ENCODE measurements at places on chromosomes 6 and 20.
A peak's percentile ranks its signal among the peaks of the same experiment; 100 is the strongest.

DNA sequence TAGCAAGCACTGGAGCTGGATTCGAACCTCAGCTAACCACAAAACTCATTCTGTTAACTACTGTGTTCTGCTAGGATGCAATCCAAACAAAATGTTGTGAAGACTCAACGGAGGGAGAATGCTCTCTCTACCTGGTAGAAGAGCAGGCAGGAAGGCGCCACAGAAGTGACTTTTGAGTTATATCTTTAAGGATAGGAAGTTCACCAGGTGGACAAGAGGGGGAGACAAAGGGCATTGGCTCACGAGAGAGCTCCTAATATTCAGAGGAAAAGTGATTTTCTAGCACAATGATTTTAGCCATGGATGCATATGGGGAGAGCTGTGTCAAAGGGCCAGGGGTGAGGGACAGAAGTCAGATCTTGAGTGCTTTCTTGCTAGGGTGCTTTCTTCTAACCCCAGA is 108.4 kb upstream of the MAFB start:
- DNase-seq = no peak

DNA sequence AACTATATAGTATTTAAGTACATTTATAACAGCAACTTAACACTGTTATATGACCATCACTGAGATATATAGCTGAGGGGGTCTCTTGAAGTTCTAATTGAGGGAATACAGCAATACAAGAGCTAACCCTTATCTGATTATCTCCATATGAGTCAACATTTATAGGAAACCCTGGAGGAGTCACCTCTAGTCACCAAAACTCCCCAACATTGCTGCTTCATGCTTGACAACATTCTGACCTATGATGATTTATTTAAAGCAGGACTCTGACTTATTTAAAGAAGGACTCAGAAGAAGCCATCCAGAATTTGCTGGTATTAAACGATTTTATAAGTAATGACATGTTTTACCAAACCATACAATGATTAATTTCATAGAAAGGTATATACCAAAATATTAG is 182.6 kb upstream of the NOX3 start:
- no peak for DNase-seq

DNA sequence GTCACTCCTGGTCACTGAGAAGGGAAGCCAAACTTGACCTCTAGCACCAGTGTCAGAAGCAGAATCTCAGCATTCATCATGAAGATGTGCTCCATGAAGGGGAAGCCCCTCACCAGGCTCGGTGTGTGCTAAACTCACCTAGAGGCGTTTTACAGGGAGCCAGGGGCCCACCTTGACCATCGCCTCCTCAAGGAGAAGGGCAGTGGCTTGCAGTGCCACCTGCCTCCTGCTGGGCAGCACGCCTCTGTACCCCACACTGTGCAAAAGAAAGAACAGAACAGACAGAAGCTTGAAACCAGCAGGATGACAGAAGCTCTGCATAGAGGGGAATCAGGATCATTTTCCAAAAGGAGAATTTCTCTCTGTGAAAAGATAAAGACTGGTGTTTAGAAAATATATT is 39.7 kb downstream of the NOX3 start:
- DNase-seq = no peak

DNA sequence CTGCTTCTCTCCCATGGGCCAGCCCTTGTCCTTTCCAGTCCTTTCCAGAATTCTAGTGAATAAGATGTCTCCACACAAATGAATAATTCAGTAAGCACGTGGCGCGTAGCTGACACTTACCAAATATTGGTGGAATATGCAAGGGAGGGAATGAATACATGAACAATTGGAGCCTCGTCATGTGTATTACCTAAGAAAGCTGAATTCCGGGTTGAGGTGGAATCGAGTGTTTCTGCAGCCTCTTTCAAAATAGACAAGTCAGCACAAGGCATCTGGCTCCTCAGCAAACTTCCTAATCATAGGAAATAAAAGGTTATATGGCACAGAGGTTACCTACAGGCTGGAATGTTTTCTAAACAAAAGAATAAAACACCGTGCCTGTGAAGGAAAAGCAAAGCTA is 47.0 kb upstream of the NT5E start:
- DNase-seq = no peak

DNA sequence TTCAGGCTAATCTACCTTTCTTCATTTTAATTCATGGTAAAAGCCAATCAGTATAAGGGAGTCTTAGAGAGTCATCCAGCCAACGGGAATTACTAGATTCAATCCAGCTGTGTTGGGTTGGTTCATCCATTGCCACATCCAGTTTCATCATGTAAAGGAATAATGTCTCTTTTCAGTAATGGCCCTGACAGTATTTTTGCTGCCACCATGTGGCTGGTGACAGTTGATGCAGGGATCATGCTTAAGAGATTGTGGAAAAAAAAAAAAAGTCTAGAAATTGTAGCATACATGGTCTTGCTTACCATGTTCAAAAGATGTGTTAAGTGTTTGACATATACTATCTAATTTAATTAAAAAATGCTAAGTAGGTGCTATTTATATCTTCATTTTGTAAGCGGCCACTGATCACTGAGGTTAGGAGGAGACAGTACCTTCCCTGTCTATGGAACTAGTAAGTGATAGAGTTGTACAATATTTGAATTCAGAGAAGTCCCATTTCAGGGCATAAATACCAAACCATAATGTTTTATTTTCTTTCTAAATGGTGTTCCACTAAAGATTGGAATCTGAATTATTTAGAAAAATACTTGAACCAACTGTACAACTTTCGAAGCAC is 135.9 kb downstream of the KHDRBS2 start:
- DNase-seq = peak; percentile 61

DNA sequence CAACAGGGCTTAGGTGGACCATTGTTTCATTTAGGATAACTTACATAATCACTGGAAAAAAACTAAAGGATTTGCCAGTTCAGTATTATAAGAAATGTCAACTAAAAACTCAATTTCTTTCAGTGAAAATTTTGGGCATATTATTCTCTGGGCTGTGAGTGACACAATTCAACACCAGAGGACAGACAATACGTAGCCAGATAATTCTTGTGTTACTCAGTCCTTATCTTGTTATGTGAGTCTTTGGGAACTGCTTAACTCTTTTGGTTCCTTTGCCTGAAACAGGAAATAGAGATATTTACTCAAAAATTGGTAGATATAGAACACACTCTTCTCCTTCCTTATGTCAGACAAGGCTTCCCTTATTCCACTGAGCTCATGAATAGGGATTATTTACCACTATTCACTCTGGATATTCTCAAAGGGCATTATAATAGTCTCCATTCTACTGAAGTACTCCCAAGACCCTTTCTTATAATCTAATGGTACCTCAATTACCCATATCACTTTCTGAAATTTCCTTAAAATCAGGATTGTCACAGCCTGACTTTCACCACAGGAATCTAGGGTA is 4.9 kb upstream of the BEND6 start:
- no peak for DNase-seq

DNA sequence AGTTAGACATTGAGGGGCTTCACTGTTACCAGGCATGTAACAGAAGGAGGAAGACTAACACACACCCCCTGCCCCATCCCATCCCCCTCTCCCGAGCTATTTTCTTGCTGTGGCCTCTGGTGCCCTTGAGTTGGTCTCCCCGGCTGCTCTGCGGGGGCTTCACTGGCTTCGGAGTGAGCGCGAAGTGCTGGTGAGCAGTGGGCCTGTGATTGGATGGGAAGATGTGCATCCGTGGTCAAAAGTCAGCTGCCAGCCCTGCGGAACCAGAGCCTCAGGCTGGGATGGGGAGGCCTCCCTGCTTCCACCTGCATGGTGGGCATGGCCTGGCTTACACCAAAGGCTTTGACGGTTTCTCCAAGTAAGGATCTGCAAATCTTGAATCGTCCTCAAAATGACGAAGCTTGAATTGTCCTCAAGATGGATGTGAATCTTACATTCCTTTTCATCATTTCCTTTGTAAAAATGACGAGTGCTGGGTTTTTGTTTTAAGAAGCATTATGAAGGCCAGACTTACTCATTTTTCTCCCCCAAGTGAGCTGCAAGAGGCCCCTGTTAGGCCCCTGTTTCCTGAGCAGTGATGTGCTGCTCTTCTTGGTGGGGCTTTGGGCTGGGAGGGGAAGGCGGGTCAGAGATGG is 23.7 kb downstream of the SPATA2 start:
- DNase-seq = no peak

- no peak for DNase-seq
Measured at GRCh38 chr20:18057101-18057993, at the start of gene OVOL2. OVOL2 (minus strand) TSS chr20:18057916; CDS start chr20:18057634, 282 bp downstream.

DNA sequence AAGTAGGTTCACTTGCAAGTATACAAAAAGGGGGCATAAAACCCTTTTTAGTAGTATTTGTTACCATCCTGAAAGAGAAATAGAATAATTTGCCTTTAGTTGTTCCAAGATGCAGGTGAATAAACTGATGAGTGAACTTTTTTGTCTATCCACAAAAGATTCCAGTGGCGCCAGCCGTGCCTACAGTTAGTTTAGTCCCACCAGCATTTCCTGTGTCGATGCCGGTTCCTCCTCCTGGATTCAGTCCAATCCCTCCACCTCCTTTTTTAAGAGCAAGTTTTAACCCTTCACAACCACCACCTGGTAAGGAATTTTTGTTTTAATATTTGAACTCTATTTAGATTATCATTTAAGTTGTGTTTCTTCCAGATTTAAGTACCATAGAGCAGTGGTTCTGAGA is 90.9 kb downstream of the SCAF8 start:
- no peak for DNase-seq

- DNase-seq = no peak
Measured at GRCh38 chr6:86791476-86791875, 145.9 kb upstream of the HTR1E start.

- DNase-seq = no peak
Measured at GRCh38 chr6:116165596-116165995, 39.7 kb upstream of the COL10A1 start.

DNA sequence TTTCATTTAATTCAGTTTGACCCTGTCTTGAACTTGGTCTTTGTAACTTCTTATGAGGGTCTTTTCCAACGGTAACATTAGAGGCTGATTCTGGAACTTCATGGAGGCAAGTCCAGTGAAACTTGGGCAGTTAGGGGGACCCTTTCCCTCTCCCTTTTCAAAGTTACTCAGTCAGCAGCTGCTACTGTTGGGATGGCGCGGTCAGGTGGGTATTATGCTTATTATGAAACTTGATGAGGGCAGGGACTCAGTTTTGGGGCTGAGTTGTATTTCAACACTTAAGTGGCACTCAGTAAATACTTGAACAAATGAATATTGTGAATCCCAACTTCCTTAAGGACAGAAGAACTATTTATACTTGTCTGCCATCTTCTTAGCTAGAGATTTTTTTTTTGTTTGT is 20.8 kb downstream of the TOP1 start:
- DNase-seq = no peak

- DNase-seq = no peak
Measured at GRCh38 chr20:6863355-6863754, 95.9 kb downstream of the BMP2 start.

DNA sequence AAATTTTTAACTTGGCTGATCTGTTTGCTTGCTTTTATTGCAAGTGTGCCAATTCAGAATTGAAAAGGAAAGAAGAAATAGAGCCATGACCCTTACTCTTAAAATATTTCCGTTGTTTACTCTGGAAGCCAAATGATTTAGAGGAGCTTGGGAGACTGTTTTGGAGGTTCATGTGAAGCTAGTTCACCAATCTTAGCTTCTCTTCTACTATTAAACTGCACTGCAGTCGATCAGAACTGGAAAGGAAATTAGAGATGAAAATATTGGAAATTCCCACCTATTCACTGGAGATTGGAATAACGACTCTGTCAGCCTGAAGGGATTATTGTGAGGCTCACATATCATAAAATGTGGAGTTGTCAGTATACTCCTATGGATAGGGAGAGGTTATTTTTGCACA is 81.8 kb downstream of the MLIP start:
- no peak for DNase-seq

DNA sequence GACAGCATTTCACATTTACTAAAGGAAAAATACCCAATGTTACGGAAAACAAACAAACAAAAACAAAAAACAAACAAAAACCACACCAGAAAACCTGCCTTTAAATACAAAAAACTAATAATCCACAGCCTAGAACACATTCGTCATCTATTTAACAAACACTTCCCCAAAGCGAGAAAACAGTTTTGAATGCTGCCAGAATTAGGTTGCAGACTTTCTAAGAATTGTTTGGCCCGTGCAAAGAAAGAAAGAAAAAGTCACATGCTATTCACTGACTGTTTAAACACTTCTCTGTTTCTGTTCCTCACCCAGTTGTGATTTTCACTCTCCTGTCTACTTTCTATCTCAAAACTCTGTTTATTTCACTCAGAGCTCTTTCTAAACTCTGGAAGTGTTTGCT is 52.5 kb downstream of the BCAS1 start:
- DNase-seq = no peak

DNA sequence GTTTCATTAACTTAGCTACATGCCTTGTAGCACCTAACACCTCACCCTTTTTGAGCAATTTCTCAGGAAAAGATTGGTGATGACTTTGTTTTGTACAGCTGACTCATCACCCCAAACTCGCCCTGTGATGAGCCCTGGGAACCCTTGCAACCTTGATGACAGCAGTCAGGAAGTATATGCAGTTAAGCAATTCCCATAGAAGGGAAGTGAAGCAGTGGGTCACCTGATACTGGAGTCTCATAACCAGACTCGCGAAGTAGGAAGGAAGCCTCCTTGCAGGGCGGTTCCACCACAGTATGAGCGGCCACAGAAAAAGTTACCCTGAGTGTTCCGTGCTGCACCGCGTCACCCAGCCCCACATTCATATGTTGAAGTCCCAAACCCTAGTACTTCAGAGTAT is 82.0 kb upstream of the EDN1 start:
- DNase-seq = peak; percentile 47

- DNase-seq = no peak
Measured at GRCh38 chr6:30696432-30696831, 5.6 kb upstream of the NRM start.

GRCh38 chr6:116133453-116133852 is 7.5 kb upstream of the COL10A1 start:
- no peak for DNase-seq

DNA sequence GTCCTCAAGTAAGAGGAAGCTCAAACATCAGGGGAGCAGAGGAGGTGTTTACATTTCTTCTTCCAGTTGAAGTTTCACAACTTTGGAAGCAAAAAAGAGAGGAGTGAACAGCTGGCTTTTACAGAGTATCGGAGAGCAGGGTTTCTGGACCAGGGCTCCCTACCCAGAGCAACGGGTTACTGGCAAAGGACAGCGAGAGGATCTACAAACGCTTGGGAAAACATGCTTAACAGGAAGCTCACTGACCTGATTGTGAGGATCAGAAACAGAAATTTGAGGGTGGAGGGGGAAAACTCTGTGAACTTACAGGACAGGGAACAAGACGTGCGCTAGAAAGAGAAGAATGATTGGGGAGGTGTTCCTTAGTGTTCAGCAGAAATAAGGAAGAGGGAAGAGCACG is 85.7 kb upstream of the TAB2 start:
- DNase-seq = no peak

DNA sequence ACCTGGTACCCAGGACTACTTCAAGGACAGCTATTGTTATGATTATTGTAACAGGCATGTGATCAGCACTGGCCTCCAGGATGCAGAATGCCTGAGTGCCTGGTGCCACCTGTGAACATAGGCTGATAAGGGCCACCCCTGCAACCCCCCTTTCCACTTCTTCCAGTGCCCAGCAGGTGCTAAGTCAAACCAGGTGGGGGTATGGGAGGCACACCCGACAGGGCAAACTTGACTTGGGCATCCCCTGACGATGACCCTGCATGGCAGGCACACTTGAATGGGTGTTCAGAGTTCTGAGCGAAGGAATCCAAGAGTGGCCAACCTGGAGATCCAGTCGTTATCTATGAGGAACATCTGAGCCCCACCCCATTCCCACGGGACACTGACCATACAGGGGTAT is 3.4 kb downstream of the ADA start:
- no peak for DNase-seq

Measured in HS-5 (cell line).